Putamen (tissue), 1 donor: ENCODE measurements at places on chromosomes 6 and 20.

- no peak for DNase-seq
Measured at GRCh38 chr6:132650429-132650828, 8.6 kb downstream of the TAAR1 start.

DNA sequence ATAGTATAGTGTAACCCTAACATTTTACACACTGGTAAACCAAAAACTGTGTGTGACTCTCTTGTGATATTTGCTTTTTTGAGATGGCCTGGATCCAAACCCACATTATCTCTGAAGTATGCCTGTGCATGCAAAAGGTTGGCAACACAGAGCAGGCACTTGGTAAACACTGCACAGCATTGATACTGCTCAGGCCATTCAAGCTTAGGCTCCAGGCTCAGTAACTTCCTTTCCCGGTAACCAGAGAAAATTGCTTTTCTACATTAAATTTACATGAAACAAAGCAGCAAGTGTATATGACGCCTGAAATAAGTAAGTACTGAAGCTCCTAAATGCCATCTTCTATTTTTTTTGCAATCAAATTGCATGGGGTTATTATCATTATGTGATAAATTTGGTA, 205.7 kb downstream of the EPM2A start:
- DNase-seq: no peak

GRCh38 chr6:42889815-42890214, 10.4 kb downstream of the RPL7L1 start:
- no peak for DNase-seq

- no peak for DNase-seq
Measured at GRCh38 chr20:2312876-2313275, 17.1 kb downstream of the TGM3 start.

DNA sequence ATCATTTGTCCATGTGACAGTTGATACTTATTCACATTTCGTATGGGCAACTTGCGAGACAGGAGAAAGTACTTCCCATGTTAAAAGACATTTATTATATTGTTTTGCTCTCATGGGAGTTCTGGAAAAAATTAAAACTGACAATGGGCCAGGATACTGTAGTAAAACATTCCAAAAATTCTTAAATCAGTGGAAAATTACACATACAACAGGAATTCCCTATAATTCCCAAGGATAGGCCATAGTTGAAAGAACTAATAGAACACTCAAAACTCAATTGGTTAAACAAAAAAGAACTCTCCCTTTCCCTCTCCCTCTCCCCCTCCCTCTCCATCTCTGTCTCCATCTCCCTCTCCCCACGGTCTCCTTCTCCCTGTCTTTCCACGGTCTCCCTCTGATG, 19.4 kb upstream of the EIF2S2 start:
- DNase-seq: no peak

GRCh38 chr6:50973464-50973863, 154.8 kb downstream of the TFAP2B start:
- no peak for DNase-seq

DNA sequence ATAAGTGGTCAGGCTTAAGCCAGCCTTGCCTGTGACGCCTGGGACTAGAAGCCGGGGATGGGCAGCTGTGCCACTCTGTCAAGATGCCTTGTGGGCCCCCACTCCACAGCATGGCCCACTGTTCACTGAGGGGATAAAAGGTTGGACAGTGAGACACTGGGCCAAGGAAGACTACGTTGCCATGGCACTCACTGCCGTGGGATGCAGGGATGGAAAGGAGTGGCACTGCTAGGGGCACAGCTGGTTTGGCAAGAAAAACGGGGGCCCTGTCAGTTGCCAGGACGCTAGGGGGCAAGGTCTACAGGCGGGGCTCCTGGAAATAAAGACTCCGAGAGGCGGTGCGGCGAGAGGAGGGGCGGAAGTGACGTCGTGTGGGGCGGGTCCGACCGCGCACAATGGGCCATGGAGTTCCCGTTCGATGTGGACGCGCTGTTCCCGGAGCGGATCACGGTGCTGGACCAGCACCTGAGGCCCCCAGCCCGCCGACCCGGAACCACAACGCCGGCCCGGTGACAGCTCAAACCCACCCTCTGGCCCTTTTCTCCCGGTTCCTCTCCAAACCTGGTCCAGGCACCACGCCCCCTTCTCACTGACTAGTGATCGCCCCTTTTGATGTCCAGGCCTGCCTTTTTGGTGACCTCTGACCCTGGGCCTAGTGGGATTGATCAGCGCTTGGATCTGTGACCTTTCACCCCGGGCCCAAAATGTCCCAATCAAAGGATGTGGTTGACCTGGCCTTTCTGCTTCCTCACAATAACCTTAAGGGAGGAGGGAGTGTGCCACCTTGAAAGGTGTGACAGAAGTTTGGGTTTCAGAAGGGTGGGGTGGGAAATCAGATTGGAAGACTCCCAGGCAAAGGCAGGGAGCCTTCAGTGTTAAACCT, at the start of gene ATAT1:
TSS of gene ATAT1 (plus strand) at position 391 of the 883 bp plus-strand sequence.
- DNase-seq: peak; percentile 86

DNA sequence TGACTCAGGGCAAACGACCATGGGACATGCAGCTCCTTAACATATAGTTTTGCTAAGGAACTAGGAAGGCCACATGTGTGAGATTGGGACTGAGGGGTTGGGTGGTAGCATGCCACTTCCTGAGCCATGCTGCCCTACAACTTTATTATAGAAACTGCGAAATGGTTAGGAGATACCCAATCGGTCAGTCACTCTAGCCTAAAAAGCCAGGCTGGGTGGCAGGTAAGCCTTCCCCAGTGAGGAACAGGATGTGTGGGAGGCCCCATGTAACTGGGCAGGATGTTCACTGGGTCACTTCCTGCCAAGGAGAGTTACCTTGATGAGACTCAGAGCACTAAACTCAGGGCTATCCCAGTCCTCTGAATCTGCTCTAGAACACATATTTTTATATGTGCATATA, 123.5 kb downstream of the MAP3K7 start:
- DNase-seq: no peak

DNA sequence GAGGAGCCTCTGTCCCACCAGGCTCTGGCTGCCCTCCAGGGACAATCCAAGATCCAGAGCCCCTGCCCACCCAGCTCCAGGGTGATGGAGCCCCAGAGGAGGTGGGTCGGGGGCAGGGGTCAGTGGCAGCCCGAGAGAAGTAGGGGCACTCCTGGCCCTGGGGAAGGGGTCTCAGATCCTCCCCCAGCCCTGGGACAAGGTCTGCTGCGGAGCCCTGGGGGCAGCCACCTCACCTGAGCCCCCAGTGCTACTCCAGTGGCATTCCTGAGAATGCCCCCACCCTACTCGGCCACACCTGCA, 2.7 kb upstream of the LAMA5 start:
- DNase-seq: no peak

DNA sequence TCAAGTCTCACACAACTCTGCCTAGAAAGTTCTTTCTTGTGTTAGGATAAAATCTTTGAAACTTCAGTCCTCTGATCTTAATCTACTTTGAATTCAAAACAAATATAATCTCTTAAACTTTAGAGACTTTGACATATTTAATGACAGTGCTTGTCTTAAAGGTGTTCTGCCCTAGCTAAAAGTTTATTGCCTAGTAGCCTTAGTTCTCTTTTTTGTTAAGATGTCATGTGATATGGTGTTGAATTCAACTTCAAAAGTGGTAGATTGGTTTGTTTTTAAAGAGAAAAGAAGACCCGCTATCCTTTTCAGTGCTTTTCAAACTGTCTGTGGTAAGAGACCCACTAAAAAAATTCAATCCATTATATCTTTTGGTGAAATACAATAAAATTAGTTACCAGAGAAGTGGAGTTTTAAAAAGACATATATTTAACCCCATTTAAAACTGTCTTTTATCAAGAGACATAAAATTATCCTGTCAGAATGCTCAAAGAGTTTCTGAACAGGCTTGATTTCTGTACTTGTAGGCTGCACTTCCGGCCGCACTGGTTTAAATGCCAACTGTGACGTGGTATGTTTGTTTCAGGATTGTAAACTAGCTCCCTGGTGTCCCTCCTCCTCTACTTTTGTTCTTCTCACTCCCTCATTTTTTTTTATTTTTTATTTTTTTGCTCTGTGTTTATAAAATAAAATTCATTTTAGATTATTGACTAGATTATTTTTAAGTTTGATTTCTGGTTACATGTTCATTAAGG, 76.5 kb downstream of the QKI start:
- DNase-seq: peak; percentile 58

DNA sequence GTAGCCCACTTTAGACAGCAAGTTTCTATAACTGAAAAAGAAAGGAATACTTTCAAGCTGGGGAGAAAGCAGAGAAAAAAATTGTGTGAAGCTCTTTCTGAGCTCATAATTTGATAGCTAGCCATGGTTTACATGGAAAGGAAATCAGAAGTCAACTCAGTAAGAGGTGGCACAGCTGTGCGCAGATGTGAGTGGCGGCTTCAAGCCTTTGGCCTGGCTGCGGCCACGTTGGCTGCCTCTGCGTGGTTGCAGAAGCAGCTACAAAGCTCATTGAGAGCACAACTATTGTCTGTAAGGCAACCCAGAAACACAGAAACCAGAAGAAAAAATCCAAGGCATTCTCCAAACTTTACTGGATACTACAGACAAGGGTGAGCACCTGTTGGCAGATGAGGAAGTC, 136.9 kb downstream of the SASH1 start:
- DNase-seq: no peak

DNA sequence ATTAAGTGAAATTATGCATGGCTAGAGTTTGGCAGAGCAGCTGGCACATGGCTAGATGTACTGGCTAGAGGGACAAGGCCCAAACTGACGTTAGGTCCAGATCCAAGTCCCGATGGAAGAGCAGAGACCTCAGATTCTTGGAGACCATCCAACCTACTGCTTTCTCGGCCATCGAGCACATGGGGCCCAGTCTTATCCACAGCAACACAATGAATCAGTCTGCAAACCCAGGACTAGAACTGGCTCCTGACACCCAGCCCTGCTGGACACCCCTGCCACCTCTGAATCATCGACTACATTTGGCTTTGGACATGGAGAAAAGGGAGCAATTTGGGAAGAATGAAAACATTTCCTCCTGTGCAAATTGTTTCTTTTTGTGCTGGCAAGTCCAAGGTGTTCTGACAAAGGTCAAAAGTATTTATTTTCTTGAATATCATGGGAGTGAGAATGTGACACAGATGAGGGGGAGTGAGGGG, 23.9 kb upstream of the YWHAB start:
- no peak for DNase-seq

- DNase-seq: no peak
Measured at GRCh38 chr6:2961506-2961905, 9.9 kb downstream of the SERPINB6 start.

GRCh38 chr20:51484141-51484815, 58.2 kb downstream of the NFATC2 start:
- DNase-seq: no peak

- no peak for DNase-seq
Measured at GRCh38 chr6:70164556-70164955, 138.3 kb downstream of the COL9A1 start.

- DNase-seq: no peak
Measured at GRCh38 chr6:41966961-41967311, 25.3 kb upstream of the CCND3 start.

DNA sequence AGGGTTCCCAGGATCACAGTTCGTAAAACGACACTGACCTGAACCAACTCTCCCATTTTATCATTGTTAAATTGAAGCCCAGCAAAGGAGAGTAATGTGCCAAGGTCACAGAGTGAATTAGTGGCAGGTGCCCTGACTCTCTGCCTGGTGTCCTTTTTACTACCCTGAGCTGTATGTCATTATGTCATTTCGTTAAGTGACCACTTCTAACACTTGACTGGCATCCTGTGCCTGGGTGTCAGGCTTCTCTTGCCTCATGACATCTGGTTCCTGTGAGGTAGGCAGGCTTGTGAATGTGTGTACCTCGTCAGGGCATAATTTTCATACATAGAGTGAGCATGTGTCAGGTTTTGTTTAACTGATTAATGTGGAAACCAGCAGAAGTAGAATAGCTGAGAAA, 48.6 kb downstream of the RALY start:
- no peak for DNase-seq

DNA sequence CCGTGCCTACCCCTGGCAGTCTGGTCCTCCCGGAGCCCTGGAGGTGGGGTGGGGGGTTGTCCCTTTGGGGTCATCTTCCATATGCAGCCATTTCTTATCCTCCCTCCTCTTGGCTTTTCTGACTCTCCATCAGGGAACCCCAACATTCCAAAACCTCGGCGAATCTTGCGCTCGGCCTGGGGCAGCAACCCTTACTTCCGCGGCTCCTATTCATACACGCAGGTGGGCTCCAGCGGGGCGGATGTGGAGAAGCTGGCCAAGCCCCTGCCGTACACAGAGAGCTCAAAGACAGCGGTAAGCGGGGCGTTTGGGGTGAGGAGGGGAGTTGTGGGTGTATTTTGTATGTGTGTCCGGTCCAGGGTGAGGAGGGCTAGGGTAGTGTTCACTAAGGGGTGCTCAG, 168.0 kb upstream of the RNF24 start:
- no peak for DNase-seq

- no peak for DNase-seq
Measured at GRCh38 chr6:159137676-159138075, 31.5 kb upstream of the FNDC1 start.

GRCh38 chr6:107556082-107556481, 66.2 kb downstream of the SOBP start:
- DNase-seq: no peak

GRCh38 chr6:143357561-143358255, 92.8 kb downstream of the ADAT2 start:
- no peak for DNase-seq

GRCh38 chr6:24497254-24497970, 2.6 kb downstream of the ALDH5A1 start:
- DNase-seq: no peak

DNA sequence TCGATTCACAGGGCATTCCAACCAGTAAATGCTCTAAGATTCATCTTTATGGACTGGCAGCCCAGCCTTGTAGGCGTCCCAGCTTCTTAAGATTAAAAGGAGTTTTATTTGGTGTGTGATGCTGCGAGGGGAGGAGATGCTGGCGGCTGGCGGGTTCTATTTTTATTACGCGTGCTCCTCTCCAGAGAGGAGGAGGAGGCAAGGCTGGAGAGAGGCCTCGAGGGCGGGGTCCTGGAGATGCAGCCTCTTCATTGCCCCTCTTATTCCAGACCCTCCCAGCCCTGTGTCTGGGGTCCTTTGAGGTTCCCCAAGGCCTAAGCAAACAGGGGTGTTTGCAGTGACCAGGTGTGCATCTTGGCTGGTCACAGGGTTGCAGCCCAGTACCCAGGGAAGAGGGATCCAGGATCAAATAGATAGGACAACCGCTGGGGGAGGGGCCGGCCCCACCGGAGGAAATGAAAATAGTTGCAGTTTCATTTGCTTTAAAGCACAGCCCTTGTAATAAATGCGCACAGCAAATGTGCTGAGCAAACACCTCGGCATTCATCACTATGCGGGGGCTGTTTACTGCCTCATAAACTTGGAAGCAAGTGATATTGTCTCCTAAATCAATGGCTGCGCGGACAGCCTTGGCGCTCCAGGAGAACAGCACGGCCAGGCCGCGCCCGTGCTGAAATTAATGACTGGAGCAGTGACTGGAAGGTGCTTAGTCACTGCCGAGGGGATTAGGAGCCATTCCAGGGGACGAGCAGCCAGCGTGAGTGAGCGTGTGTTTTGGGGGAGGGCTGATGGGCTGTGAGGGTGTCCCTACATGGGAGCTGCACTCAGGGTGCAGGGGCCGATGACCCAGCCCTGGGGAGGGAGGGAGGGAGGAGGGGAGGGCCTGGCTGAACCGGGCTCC, 83.0 kb downstream of the TMEM242 start:
- no peak for DNase-seq

- DNase-seq: no peak
Measured at GRCh38 chr6:17601386-17601703, 1.2 kb downstream of the FAM8A1 start.

GRCh38 chr6:16804546-16805242, 43.4 kb upstream of the ATXN1 start:
- no peak for DNase-seq
